H54 (cell line): ENCODE measurements at places on chromosomes 4 and X.

- DNase-seq: no peak
Measured at GRCh38 chr4:17773135-17773698, 8.2 kb downstream of the FAM184B start.

DNA sequence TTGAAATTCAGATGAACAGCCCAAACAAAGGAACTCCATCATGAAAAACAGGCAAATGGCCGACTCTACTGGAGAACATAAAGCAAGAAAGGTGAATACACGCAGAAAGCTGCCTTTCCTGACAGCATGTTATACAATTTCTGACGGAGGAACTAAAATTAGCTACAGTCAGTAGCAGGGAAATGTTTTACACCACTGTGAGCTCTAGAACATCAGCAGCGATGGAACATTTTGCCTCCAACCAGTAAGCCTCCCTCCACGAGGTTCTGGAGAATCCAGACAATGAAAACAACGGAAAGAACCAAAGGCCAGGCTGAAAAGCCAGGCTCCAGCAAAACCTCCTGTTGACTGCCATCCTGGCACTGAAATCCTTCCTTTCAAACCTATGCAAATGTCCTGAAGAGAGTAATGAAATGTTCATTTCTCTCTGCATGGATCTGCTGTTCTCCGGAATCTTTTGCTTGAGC is 78.9 kb downstream of the IRF2 start:
- DNase-seq: no peak

DNA sequence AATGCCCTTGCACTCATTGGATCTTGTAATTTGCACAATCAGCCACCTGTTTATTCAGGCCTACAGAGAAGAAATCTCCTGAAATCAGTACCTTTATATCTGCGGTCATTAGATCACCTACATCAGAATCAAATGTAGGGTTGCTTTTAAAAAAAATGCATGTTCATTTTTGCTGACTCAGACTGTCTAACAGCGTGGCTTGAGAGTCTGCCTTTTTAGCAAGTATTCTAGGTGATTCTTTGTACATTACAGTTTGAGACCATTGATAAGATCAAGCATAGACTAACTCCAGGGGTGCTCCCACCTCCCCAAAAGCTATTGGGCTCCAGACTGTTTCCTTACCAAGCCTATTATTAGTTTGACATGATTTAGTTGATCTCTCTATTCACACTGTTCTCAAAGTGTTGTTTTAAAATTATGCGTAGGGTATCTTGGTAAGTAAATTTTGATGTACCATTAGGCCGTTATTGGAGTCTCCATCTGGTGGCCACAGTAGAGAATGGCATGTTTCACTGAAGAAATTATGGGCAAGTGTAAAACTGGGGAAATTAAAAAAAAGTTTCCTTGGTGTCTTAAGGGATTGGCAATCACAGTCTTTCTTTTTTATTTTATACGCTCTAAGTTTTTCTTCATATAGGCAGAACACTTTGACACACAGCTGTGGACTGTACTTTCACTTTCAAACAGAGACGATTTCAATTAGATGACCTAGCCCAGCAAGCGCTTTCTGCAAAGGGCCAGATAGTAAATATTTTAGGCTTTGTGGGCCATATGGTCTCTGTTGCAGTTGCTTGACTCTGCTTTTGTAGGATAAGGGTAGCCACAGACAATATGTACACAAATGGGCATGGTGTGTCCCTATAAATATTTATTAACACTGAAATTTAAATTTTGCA is 33.7 kb upstream of the MSL3 start:
- no peak for DNase-seq

GRCh38 chr4:80240976-80241375 is 25.5 kb upstream of the FGF5 start:
- DNase-seq: no peak

DNA sequence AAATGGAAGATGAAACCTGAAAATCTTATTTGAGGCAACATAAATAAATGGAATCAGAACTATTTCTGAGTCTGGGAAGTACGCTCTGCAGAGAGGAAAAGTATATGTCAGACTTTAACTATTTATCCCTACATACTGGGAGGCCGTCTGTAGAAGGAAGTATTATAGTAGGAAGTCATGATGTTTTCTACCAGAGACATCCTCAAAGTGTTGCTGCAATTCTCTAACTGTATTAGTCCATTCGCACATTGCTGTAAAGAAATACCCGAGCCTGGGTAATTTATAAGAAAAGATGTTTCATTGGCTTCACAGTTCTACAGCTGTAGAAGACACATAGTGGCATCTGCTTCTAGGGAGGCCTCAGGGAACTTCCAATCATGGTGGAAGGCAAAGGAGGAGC is 88.7 kb upstream of the TBL1X start:
- DNase-seq: no peak
